ENCODE measurements at places on chromosomes 5 and 9.

- DNase-seq = no peak
These were observed 227.9 kb upstream of the CLINT1 start for GRCh38 chr5:158086856-158087255.

DNA sequence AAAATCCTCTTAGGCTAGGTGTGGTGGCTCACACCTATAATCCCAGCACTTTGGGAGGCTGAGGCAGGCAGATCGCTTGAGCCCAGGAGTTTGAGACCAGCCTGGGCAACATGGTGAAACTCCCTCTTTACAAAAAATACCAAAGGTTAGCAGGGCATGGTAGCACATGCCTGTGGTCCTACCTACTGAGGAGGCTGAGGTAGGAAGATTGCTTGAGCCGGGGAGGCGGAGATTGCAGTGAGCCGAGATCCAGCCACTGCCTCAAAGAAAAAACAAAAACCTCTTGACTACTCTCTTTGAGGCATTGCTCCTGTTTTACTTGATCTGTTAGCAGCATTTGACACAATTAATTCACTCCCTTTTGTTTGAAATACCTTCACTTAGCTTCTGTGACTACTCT, 20.7 kb downstream of the KIF2A start:
- no peak for DNase-seq

- DNase-seq = no peak
These were observed 1550.1 kb downstream of the MAT2B start for GRCh38 chr5:165055476-165055875.

DNA sequence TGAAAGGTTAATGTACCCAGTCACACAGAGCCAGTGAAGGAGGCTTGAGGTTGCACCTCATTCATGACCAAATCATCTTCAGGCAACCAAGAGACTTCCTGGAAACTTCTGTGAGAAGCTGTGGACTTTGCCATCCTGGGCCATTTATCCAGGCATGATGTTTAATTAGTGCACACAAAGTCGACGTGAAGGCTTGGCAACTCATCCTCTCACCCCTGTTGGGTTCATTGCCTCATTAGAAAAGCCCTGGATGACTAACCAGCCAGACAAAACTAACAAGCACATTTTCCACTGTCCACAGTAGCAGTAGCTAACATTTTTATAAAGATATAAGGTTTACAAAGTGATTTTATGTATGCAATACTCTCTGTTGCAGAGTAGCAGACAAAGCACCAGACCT, 65.7 kb upstream of the ZNF462 start:
- DNase-seq = no peak

DNA sequence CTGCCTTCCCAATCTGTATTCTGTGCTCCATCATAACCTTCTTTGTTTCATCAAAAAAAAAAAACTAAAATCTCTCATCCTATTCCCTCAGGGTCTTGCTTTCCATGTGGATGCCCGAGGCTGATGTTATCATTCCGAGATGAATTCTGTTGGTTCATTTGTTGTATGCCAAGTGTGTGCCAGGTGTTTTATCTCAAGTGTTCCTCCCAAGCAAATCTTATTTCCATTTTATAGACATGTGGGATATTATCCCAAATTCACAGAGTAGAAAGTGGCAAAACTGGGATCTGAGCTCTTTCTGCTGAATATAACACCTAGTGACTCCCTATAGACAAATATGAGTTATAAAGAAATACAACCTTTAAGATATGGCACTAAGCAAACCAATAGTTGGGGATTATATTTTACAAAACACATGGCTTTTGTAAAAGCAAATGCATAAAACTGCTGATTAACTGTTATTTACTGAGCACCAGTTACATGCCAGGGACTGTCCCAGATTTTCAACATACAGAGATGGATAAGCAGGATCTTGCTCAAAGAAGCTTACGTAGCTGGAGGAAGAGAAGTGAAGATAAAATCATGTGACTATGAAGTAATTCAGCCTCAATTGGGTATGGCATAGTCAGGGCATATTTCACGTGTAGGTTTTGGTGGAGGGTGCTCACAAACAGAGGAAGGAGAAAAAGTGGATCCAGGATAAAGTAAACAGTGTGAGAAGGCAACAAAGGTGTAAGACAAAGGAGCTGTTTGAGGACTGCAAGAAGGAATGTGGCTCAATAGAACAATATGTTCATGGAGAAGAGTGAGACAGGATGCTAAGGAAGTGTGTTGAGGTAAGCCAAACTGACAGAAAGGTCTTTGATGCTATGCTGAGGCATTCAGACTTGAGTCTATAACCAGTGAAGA, 143.3 kb upstream of the ADAMTSL1 start:
- DNase-seq = no peak

- DNase-seq = no peak
These were observed 90.0 kb upstream of the CTSL start for GRCh38 chr9:87635656-87636501.

DNA sequence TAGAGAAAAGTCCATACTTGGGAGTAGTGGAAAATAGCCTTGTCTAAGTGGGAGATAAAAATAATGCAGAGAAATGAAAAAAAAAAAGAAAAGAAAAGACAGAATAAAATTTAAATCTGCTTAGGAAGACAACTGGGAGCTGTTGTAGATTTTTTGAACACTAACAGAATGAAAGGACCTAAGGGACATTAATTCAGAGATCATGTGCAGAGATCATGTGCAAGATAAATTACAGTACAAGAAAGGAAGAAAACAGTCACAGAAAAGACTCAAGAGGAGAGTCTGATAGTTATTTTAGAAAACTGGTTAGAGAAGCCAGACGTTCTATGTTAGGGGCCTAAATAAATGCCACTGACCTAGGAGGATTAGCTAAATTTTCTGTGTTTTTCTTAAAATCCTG, 1226.8 kb upstream of the NUDT12 start:
- no peak for DNase-seq

DNA sequence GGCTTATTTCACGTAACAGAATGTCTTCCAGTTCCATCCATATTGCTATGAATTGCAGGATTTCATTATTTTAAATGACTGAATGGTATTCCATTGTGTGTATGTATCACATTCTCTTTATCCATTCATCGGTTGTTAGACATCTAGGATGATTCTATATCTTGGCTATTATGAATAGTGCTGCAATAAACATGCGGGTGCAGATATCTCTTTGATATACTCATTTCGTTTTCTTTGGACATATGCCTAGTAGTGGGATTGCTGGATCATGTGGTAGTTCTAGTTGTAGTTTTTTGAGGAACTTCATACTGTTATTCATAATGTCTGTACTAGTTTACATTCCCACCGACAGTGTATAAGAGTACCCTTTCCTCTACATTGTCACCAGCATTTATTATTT, 460.5 kb downstream of the MAN2A1 start:
- no peak for DNase-seq

DNA sequence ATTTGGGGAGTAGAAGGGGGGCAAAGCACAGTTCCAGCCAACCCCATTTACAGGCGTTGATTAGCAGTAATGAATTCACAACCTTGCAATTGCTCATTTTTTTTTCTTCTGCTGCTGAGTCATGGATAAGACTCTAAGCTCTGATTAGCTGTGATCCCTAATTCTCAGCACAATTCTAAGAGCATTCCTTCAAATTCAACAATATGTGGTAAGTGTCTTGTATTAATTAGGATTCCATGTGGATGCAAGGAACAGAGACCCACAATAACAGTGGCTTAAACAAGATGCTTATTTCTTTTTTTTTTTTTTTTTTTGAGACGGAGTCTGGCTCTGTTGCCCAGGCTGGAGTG, 133.4 kb downstream of the PALM2AKAP2 start:
- no peak for DNase-seq

DNA sequence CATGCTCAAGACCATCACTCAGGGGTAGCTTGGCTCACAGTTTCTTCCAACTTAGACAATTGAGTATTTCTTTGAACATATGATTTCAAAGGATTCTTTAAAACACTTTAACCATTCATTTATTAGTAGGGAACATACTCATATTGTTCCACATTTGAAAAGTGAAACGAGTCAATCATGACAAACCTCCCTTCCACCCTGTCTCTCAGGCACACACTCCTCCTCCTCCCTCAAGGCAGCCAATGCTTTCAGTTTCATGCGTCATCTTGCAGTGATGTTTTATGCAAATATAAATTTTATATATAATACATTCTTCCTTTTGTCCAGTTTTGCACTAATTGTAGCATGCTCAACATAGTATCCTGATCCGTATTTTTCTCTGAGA, 126.0 kb upstream of the BOD1 start:
- no peak for DNase-seq

DNA sequence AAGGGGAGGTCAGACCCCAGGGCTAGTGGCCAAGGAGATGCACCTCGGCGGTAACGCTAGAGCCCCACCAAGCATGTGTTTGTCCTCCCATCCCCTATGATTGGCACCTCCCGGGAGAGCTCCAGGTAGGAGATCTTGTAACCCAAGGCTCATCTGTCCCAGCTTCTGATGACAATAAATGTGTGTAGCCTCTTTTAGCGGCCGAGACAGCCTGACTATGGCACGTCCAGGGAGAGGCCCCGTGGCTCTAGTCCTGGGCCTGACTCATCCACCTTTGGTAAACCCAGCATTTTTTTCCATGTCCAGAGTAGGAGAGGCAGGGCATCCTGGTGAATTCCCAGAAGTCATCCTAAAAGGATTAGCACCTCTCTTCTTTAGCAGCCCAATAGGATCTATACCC, 39.2 kb downstream of the IRF1 start:
- DNase-seq = no peak

- DNase-seq = no peak
These were observed 142.0 kb downstream of the FAM114A2 start for GRCh38 chr5:153896701-153897100.

- no peak for DNase-seq
These were observed 334.7 kb downstream of the ACTL7B start for GRCh38 chr9:108521063-108521590.

Measured in CD8-positive, alpha-beta T cell (primary cell).